Activated CD4-positive, alpha-beta T cell treated with anti-CD3 and anti-CD28 coated beads, Interleukin-2, amount 10 ng/mL, durations not matched to agents 7 days and 5 days (primary cell): ENCODE measurements at places on chromosomes 4 and X. TPM values are rescaled to one million over a fixed set of nuclear protein-coding genes. Genes with fewer than 3 reads are reported as not detected.

- no peak overlapping the region for H3K4me3 ChIP-seq
- peaks cover 41% of the 10 kb centered on the region for H3K4me1 ChIP-seq
- H3K27me3 ChIP-seq = peaks cover 3% of the 10 kb centered on the region
- H3K27ac ChIP-seq = peak overlapping the region; percentile 6
Observed at GRCh38 chr4:7960790-7961655, 21.4 kb upstream of the AFAP1 start.

DNA sequence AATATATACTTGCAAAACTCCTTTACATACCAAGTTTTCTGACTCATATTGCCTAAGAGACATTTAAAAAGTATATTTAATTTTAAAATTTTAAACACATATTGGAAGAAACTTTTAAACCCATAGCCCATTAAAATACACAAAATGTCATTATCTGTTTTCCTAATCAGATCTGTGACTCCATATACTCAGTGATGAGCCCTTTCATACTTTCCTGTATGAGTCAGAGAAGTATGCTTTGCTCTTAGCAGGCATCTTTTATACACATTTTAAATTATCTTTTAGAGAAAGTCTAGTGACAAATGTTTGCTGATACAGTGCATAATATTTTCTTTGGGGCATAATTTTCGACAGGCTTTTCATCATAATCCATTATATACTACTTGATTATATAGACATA is 26.4 kb downstream of the SPIN3 start:
- H3K36me3 ChIP-seq = peaks cover 1% of the 10 kb centered on the region
- no peak for DNase-seq
- H3K27me3 ChIP-seq = no peaks in the 10 kb centered on the region
- no peak overlapping the region for H3K4me3 ChIP-seq
- H3K4me1 ChIP-seq = peaks cover 5% of the 10 kb centered on the region
- no peak overlapping the region for H3K27ac ChIP-seq

- no peak for DNase-seq
- no peak overlapping the region for H3K4me3 ChIP-seq
- no peaks in the 10 kb centered on the region for H3K4me1 ChIP-seq
Observed at GRCh38 chr4:14277505-14277904, 650.0 kb upstream of the BOD1L1 start.

GRCh38 chr4:108037884-108038283 is 48.2 kb downstream of the HADH start:
- H3K36me3 ChIP-seq = peaks cover 41% of the 10 kb centered on the region
- no peak overlapping the region for H3K4me3 ChIP-seq
- no peak for DNase-seq
- no peaks in the 10 kb centered on the region for H3K27me3 ChIP-seq
- H3K27ac ChIP-seq = peak overlapping the region; percentile 93
- H3K4me1 ChIP-seq = peaks cover 57% of the 10 kb centered on the region

DNA sequence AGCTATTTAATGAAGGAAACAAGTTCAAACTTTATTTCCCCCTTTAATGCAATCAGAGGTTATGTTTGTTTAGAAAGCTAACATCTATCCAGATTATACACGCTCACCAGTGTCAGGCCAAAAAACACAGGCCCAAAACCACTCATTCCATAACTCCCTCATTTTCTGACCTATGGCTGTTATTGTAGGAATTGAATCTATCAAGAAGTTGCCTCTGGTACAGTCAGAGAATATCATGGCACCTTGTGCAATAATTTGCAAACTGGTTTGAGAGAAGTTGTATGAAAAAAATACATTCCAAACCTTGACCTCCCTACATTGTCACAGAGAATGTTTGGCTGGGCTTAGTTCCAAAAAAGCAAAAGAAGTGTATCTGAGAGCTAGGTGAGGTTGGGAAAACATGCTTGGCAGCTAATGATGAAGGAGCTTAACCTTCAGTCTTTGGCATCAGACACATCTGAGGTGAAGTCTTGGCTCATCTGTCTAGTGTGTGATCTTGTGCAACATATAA is 591.0 kb downstream of the ANKRD50 start:
- H3K36me3 ChIP-seq = no peaks in the 10 kb centered on the region
- no peaks in the 10 kb centered on the region for H3K4me1 ChIP-seq
- H3K27ac ChIP-seq = no peak overlapping the region
- no peak for DNase-seq
- H3K4me3 ChIP-seq = no peak overlapping the region
- H3K27me3 ChIP-seq = no peaks in the 10 kb centered on the region

DNA sequence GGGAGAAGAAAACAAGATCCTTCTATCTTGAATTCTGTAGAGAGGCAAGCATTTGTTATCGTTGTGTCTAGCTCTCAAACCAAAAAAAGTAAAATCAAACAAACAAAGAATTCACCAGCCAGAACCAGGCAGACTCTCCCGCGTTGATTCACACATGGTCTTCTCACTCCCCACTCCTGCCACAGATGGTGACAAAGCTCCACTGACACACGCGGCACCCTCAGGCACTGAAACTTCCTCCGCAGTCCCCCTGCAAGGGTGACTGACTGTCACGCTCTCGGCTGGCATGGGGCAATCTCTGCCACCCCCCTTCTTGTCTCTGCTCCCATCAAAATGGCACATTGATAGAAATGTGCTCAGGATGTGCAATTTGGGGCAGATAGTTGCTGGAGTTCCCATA is 304.9 kb downstream of the DHX15 start:
- no peak for DNase-seq
- H3K4me1 ChIP-seq = no peaks in the 10 kb centered on the region
- H3K4me3 ChIP-seq = no peak overlapping the region
- H3K27me3 ChIP-seq = no peaks in the 10 kb centered on the region
- no peak overlapping the region for H3K27ac ChIP-seq

The HOPX gene
- total RNA-seq = 72.3 TPM

DNA sequence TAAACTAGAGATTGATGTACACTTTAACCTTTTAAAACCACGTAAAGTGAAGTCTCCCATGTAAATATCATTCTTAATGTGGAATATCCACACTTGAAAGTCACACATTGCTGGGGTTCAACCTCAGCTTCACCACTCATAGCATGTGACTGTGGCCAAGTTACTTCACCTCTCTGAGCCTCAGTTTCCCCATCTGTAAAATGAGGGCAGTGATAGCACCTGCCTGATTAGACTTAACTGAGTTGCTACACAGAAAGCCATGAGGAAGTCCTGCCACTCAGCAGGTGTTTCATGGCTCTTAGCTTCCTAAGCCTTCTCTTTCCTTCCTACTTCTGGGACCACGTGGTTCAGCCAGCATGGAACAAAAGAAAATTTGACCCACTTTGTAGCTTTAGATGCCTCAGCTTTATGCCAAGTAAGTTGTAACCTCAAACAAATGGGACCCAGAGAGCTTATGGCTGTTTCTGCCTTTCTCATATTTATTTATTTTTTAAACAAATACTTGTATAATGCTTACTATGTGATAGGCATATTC is 277.3 kb upstream of the KLF3 start:
- peaks cover 8% of the 10 kb centered on the region for H3K36me3 ChIP-seq
- H3K4me1 ChIP-seq = peaks cover 6% of the 10 kb centered on the region
- H3K27me3 ChIP-seq = no peaks in the 10 kb centered on the region
- DNase-seq = no peak
- H3K27ac ChIP-seq = no peak overlapping the region

The GPRASP2 gene
- 0.47 TPM for total RNA-seq

The AADAT gene
- not detected for total RNA-seq

- H3K27me3 ChIP-seq = no peaks in the 10 kb centered on the region
- H3K4me1 ChIP-seq = no peaks in the 10 kb centered on the region
- no peak overlapping the region for H3K27ac ChIP-seq
- no peak for DNase-seq
- H3K4me3 ChIP-seq = no peak overlapping the region
Observed at GRCh38 chr4:14359991-14360390, 642.3 kb upstream of the CPEB2 start.
